ENCODE measurements at places on chromosomes 16 and 17. TPM values are rescaled to one million over a fixed set of nuclear protein-coding genes. Genes with fewer than 3 reads are reported as not detected.

The KRT28 gene
- total RNA-seq, result not detected

The SPG7 gene
- total RNA-seq, result 186 TPM

DNA sequence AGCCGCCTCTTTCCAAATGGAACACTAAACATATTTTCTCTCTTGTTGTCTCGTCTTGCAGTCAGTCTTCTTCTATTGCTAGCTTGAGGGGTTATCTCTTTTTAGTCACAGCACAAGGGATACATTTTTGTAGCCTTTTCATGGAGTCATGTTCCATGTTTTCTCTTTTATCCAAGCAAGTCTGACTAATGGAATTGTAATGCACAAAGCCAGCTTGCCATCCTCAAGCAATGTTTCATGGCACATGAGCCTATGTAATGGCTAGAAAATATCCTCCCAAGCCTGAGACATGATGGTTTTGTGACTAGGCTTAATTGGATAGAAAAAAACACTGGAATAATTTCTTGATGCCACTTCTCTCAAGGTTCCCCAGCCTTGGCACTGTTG, 414.6 kb upstream of the GOT2 start:
- H3K4me3 ChIP-seq, result no peak overlapping the region
- no peaks in the 10 kb centered on the region for H3K27me3 ChIP-seq
- no peak overlapping the region for H3K27ac ChIP-seq
- DNase-seq, result no peak
- H3K4me1 ChIP-seq, result no peaks in the 10 kb centered on the region

GRCh38 chr17:14340857-14341754, 40.2 kb downstream of the HS3ST3B1 start:
- H3K27me3 ChIP-seq, result no peaks in the 10 kb centered on the region
- H3K4me3 ChIP-seq, result no peak overlapping the region
- no peaks in the 10 kb centered on the region for H3K36me3 ChIP-seq
- no peak overlapping the region for H3K27ac ChIP-seq
- no peaks in the 10 kb centered on the region for H3K4me1 ChIP-seq

DNA sequence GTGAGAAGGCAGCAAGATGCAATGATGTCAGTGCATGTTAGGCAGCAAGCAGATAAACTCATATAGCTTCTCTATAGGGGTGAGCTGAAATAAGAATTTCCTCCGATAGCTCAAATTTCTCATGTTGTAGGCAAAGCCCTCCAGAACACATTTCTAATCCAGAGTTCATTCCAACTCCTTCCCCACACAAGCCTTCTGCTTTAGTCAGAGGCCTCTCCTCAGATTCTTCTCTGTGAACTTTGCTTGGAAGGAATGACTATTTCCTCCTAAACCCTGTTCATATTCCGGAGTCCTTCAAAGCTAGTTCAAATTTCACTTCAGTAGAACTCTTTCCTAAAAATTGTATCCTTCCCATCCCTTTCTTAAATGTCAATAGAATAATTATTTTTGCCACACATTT, 144.8 kb downstream of the KCNJ2 start:
- H3K36me3 ChIP-seq, result no peaks in the 10 kb centered on the region
- H3K27me3 ChIP-seq, result no peaks in the 10 kb centered on the region

GRCh38 chr16:87350681-87351319, 32.8 kb downstream of the FBXO31 start:
- no peak overlapping the region for H3K4me3 ChIP-seq
- no peaks in the 10 kb centered on the region for H3K4me1 ChIP-seq
- no peak overlapping the region for H3K27ac ChIP-seq
- no peak for DNase-seq
- H3K27me3 ChIP-seq, result no peaks in the 10 kb centered on the region
- peaks cover 23% of the 10 kb centered on the region for H3K36me3 ChIP-seq

All from Calu3 (cell line).